ENCODE measurements at places on chromosomes 2 and 18.

- DNase-seq, result no peak
Measured at GRCh38 chr2:239716536-239717318, 308.4 kb downstream of the NDUFA10 start.

- no peak for DNase-seq
Measured at GRCh38 chr2:144669196-144669987, 149.5 kb upstream of the ZEB2 start.

DNA sequence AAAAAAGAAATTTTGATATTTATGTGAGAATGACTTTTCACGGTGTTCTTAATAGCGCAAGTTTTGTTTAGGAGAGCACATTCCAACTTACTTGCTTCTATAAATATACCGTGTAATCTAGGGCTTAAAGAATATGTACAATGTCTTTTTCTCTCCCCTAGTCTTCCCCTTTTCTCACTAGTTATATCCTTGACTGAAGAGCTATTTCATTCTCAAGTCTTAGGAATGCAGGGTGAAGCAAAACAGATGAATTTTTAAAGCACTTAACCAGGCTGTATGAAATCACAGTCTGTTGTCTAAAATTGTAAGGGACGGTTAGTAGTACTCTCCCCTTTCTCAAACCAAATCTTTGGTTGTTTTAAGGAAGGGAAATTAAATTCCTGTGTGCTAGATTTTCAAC lies 29.6 kb upstream of the SLC30A6 start:
- no peak for DNase-seq

DNA sequence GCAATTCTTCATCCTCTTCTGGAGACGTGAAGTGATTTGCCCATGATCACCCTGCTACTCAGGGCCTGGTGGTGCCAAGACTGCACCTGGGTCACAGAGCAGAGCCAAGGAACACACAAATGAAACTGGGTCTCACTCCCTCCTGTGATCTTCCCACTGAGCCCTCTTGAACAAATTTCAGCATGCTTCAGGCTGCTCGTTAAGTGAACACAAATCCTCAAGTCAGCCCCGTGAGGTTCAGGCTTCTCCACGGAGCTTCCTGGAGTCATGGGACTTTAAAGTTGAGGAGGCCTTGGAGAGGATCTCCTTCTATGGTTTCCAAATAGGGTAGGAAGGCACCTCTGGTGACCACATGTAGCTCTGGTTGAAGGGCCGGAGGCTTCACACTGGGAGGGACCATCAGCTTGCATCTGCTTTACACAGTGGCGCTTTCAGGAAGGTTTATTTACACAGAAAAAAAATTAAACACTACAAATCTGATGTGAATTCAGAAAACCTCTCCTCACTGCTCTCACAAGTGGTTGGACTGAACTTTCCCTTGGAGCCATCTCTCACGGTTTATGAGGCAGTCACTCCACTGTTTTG lies 255.4 kb downstream of the LOXHD1 start:
- DNase-seq, result no peak

- DNase-seq, result no peak
Measured at GRCh38 chr2:135132314-135132713, 80.2 kb downstream of the RAB3GAP1 start.

- no peak for DNase-seq
Measured at GRCh38 chr2:15265889-15266288, 295.2 kb downstream of the NBAS start.

DNA sequence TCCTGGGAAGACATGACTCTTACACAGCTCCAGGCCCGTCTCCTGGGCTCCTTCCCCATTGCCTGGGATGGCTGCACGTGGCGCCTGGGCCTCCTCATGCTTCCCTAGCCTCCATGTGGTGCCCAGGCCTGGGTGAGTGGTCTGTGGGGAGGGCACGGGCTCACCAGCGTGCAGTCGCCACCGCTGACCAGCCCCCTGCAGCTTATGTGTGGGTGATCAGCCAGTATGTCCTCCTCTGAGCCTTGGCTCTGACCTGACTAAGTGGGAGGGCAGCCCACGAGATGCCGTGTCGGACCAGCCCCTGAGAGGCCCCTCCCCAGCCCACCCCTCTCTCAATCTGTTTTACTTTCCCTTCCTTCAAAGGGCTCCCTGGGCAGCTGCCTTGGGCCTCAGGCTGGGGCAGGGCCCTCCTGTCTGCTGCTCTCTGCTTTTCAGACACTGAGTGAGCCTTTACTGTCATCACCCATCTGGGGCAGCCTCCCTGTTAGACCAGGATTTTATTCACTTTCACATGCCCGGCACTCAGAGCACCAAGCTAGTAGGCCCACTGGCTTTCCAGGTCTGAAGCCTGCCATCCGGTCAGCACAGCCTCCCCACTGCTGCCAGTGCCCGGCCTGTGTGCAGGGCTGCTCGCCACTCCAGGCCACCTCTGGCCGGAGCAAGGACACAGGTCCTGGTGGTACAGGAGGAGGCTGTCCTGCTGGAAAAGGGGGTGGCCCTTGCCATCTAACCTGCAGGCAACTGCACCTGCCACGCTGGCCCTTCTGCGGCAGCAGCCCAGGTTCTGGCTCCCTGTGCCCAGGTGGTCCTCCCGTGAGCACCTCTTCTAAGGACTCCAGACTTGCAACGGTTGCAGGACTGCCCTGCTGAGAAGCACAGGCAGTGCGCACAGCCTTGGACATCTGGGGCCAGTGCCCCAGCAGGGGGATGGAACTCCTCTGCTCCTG lies 84.9 kb upstream of the HPCAL1 start:
- no peak for DNase-seq

DNA sequence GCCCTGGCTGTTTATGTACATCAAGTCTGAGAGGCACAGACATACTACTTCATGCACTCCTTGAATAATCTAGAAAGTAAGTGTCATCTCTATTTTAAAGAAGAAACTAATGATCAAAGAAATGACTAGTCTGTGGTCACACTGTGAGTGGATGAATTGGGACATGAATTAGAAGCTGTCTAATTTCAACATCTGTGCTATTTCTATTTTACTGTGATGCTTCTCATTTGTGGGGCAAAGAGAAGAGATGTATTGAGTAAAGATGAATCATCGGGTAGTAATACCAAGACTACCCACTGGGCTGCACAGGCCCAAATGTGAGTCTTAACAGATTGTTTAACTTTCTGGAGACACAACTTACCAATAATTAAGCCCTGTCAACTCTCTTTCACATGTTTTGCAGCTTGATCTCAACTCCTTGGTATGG lies 42.4 kb upstream of the MTIF2 start:
- no peak for DNase-seq

DNA sequence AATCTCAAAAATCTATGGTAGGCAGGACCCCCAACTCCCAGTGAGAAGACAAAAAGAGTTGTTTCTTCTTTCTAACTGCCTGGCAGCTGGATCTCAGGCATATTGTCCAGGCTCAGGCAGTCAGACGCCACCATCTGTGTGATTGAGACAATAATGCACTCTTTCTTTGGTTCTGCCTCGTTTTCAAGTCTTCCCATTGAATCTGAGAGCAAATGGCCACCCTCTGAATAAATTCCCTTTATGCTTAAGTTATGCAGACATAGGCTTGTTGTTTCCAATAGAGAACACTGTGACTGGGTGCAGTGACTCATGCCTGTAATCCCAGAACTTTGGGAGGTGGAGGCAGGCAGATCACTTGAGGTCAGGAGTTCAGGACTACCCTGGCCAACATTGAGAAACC lies 15.3 kb upstream of the CD207 start:
- DNase-seq, result no peak

GRCh38 chr2:118374974-118375755 lies 286.9 kb downstream of the INSIG2 start:
- DNase-seq, result no peak

- DNase-seq, result no peak
Measured at GRCh38 chr2:217142649-217143266, 282.9 kb upstream of the TNP1 start.

GRCh38 chr2:119223521-119224390 lies at the start of gene STEAP3:
Gene STEAP3 (plus strand): TSS chr2:119223834. CDS start chr2:119231013, 7,179 bp downstream.
- no peak for DNase-seq

DNA sequence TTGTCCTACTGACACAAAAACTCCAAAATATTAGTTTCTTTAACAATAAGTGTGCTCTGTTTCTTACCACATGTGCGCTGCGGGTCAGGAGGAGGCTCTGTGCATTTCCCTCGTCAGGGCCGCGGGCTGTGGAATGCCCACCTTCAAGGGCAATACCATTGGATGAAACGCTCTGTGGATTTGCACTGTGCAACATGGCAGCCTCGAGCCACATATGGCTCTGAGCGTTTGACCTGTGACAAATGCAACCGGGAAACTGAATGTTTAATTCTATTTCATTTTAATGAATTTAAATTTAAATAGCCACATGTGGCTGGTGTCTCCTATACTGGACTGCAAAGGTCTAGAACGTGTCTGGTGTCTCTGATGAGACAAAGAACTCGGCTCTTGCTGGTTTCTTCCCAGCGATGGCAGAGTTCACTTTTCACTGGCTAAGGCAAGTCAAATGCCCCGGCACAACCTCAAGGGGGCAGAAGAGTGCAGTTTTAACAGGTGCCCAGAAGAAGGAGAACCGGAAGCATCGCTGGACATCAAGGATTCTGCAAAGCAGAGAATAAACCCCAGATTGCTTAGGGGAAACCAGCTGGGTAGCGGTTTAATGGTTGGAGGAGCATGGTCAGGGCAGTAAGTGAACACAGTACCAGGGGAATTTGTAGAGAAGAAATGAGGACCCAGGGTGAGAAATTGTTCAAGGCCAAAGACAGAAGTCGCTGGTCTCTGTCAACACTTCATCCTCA lies 37.0 kb upstream of the TMEM18 start:
- peak; percentile 39 for DNase-seq

DNA sequence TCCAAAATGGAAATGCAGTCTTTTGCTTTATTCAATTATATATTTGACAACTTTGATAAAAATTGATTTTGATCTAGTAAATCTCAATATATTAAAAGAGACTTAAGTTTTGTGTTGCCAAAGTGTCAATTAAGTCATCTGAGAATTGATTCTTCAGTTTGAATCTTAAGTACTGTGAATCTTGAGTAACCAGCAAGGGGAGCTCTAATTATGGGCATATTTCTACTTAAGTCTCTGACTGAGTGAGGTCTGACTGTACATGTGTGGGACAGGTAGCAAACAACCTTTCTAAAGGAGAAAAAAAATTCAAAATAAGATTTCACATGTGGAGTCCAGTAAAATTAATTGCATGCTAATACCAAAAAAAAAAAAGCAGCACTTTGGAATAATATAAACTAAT lies 503.7 kb upstream of the SLC8A1 start:
- DNase-seq, result no peak

GRCh38 chr2:7725850-7726242 lies 808.6 kb downstream of the RNF144A start:
- DNase-seq, result no peak

GRCh38 chr2:85156153-85156552 lies 23.0 kb downstream of the TCF7L1 start:
- DNase-seq, result no peak

DNA sequence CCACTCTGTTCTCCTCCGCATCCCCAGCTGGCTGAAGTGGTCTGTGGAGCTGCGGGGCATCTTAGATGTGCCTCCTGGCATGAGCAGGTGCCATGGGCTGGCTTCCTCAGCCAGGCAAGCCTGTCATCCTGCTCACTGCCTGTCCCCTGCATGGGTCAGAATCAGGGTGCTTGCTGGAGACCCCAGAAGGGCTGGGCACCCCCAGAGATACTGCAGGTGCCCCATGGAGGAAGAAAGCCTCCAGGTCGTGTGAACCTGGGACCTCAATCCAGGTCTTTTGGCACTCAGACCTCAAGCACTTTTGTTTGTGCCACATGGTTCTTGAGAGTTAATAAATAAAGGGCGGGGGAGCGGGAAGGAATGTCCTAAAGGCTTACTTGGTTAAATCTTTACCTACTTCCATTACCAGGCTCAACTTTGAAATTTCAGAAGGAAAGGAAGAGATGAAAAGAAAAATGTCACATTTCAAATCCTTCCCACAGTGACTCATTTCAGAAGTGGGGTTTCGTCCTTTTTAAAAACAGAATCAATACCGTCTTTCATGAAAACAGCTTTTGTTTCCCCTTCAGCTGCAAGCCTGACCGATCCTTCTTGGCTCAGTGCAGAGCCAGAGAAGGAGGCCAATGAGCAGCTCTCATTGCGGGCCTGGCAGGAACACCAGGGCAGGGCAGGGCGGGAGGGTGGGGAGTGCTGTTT lies 69.9 kb downstream of the RHOB start:
- DNase-seq, result no peak

DNA sequence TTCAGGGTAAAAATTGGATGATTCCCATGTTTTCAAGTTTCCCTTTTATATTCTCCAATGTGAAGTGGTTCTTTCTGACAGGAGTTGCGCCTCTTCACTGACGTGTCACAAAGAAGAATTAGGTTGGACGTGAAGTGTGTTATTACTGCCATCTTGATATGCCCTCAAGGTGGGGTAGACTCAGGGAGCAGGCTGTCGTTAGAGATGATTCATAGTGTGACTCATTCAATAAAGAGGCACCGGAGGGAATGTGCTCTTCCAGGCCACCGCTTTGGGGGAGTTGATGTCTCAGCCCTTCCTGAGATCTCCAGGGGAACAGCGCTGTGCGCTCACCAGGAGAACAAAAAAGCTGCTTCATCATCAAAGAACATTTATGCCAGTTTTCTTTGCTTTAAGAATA lies 3.6 kb upstream of the DGKD start:
- DNase-seq, result no peak

- DNase-seq, result no peak
Measured at GRCh38 chr2:200596774-200597570, 11.2 kb downstream of the AOX1 start.

GRCh38 chr2:159989249-159989648 lies 73.2 kb downstream of the PLA2R1 start:
- no peak for DNase-seq

- no peak for DNase-seq
Measured at GRCh38 chr2:208224802-208225201, 30.1 kb downstream of the IDH1 start.

GRCh38 chr18:36315736-36316135 lies 18.2 kb downstream of the FHOD3 start:
- no peak for DNase-seq

GRCh38 chr18:26071725-26072124 lies 18.7 kb downstream of the SS18 start:
- DNase-seq, result no peak

DNA sequence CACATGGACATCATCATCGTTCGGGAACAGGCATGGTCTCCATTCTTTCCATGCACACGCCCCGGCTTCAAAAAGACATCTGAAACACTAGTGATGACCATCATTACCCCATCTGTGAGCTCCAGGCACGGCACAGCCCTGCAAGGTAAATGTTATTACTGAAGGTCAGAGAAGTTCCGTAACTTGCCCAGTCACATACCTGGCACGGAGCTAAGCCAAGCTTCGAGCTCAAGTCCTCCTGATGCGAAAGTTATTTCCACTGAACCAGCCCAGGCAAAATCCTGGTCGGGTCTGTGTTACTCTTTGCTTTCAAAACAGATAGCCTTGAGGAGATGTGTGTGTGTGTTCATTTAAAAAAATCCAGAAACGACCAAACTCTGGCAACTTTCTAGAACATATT lies 22.8 kb downstream of the FHL2 start:
- no peak for DNase-seq

DNA sequence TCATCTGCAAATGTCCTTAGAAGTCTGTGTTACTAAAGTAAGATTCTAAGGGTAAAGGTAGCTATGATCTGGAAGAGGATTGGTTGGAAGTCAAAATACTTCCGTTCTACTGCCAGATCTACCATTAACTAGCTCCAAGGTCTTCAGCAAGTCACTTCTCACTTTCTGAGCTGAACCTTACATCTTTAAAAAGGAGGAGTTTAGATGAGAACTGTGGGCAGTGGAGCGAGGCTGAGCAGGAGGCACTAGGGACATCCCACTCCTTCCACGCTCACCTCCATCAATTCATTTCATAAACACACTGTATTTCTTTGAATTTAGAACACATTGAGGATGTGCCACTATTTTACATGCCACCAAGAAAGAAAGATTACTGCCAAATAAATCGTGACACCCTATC lies 143.0 kb downstream of the ABCA12 start:
- DNase-seq, result no peak
